Stimulated activated CD4-positive, alpha-beta T cell treated with anti-CD3 and anti-CD28 coated beads, Interleukin-2, amount 100 ng/mL, for 24 hours (primary cell): ENCODE measurements at places on chromosomes 12 and 14.

- peak; percentile 18 for DNase-seq
These were observed 82.6 kb upstream of the GTF2A1 start for GRCh38 chr14:81303258-81303935.

DNA sequence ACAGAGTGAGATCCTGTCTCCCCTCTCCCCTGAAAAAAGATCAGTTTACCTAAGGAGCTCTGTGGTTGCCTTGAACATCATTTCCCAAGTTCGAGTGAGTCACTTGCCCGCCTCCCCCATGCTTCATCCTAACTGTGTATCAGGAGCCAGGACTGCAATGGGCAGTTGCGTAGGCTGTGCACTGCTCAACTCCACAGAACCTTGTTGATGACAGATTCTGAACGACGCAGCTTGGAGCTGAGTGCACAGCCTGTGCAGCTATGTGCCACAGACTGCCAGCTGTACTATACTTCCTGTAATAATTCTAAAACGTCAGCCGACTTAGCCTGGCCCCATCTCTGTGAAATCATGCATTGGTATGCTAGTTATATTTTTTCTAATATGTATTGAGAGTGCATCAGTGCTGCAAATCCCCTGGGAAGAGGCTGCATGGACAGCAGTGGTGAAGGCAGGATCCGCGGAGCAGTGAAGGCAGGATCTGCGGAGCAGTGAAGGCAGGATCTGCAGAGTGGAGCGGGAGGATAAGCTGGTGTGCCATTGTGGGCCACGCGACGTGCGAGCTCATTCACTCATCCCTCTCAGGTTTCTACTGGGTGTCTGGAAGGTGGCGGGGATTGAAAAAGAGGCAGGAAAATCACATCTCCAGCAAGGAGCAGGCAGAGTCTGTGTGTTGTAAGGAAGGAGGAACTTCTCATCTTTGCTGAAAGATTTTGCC is 80.8 kb downstream of the GALNT9 start:
- DNase-seq: no peak

DNA sequence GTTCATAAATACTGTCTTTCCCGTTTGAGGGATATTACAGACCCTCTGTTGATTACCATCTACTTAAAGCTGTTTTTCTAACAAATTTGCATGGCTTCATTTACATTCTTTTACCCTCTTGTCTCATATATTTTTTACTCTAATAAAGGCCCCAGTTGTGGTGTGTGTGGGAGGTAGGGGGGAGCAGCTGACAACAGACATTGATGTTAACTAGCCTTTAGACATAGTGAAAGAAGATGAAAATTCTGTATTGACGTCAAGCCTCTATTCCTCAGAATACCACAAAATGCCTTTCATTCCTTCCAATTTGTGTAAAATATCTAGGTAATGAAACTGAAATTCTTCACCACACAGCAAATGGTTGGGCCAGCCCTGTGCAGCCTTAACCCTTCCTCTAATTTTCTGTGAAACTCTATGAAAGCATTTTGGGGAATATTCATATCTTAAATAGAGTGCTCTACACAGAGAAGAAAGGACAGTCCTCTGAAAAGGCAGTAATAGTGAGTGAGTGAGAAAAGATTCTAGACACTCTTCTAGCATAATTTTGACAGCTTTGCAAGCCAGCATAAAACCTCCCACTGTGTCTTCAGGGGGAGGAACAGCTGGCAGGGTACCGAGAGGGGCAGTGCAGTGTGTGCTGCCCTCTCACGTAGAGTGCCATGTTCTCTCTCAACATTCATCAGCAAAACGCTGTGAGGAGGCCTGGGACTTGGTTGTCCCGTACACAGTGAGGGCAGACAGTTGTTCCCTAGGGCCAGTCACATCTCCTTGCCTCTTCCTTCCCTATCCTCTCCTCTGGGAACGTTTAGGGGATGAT is 20.1 kb upstream of the CERS5 start:
- peak; percentile 59 for DNase-seq

DNA sequence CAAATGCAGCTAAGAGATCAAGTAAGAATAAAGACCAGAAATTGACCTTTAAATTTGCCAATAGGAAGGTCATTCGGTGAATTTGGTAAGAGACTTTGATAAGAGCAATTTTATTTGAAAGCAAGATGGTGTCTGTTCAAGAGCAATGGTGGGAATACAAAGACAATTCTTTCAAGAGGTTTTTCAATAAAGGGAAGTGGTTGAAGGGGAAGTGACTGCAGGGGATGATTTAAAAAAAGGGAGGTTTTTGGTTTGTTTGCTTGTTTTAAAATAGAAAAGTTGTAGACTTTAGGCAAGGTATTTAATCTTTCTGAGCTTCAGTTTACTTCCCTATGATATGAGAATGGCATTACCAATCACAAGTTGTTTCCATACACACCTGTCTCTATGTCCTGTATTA is 4.3 kb upstream of the APPL2 start:
- no peak for DNase-seq

GRCh38 chr12:94705676-94706075 is 55.3 kb upstream of the TMCC3 start:
- no peak for DNase-seq
